ENCODE measurements at places on chromosomes 7 and 10.

GRCh38 chr7:93861325-93861949 lies 29.1 kb downstream of the TFPI2 start:
- no peak for DNase-seq

- DNase-seq = no peak
Measured at GRCh38 chr10:117544004-117544701, 1.6 kb downstream of the EMX2 start.

- DNase-seq = no peak
Measured at GRCh38 chr10:29588629-29589421, 45.9 kb downstream of the SVIL start.

- DNase-seq = no peak
Measured at GRCh38 chr7:149317496-149317895, 55.5 kb downstream of the ZNF783 start.

- no peak for DNase-seq
Measured at GRCh38 chr10:79433324-79434222, 11.9 kb downstream of the ZCCHC24 start.

- no peak for DNase-seq
Measured at GRCh38 chr7:55307123-55307916, 57.8 kb upstream of the LANCL2 start.

- DNase-seq = no peak
Measured at GRCh38 chr7:51016546-51016945, 233.8 kb upstream of the GRB10 start.

GRCh38 chr10:2120746-2121145 lies 383.4 kb upstream of the ADARB2 start:
- DNase-seq = no peak

DNA sequence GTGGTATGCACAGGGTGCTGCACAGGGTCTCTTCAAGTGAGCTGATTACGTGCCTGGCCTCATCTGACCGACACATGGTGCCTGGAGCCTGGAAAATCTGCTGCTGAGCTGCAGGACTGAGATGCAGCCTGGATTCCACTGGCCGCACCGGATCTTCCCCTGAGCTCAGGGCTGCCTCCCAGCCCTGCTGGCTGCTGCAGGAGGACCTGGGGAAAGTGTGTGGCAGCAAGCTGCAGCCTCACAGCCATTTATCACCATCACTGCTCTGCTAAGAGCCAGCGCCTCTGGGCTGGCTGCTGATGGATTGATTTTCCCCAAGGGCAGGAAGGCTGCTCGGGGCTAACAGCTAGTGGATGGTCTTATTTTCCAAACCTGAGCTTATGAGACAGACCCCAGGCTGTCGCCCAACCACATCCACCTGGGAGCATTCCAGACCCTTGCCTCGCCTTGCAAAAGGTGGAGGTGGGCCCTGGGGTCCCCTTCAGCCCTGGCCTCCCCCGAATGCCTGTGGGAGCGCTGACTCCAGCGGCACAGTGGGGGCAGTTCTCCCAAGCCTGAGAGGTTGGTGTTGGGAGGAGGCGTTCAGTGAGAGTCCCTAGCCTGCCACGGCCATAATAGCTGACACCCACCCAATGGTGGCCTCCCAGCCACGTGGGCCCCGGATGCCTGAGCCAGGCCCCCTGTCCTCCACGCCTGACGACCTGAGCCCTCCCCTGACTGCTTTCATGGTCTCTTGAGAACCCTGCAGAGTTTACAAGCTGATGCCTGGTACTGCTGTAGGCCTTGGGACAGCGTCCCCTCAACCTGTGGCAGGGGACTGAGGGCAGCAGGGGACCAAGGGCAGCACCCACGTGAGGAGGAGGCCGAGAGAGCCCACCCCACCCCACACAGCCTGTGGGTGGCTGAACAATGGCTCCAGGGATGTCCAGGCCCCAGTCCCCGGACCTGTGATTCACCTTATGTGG lies 38.2 kb downstream of the STK32C start:
- DNase-seq = no peak

GRCh38 chr10:62613424-62613823 lies 191.1 kb upstream of the ADO start:
- no peak for DNase-seq

GRCh38 chr10:102327002-102327401 lies 68.5 kb upstream of the NFKB2 start:
- no peak for DNase-seq

GRCh38 chr7:13433946-13434345 lies 555.5 kb downstream of the ETV1 start:
- no peak for DNase-seq

- no peak for DNase-seq
Measured at GRCh38 chr7:70116244-70116643, 518.0 kb downstream of the AUTS2 start.

- DNase-seq = no peak
Measured at GRCh38 chr7:111852081-111852480, 289.8 kb upstream of the IMMP2L start.

DNA sequence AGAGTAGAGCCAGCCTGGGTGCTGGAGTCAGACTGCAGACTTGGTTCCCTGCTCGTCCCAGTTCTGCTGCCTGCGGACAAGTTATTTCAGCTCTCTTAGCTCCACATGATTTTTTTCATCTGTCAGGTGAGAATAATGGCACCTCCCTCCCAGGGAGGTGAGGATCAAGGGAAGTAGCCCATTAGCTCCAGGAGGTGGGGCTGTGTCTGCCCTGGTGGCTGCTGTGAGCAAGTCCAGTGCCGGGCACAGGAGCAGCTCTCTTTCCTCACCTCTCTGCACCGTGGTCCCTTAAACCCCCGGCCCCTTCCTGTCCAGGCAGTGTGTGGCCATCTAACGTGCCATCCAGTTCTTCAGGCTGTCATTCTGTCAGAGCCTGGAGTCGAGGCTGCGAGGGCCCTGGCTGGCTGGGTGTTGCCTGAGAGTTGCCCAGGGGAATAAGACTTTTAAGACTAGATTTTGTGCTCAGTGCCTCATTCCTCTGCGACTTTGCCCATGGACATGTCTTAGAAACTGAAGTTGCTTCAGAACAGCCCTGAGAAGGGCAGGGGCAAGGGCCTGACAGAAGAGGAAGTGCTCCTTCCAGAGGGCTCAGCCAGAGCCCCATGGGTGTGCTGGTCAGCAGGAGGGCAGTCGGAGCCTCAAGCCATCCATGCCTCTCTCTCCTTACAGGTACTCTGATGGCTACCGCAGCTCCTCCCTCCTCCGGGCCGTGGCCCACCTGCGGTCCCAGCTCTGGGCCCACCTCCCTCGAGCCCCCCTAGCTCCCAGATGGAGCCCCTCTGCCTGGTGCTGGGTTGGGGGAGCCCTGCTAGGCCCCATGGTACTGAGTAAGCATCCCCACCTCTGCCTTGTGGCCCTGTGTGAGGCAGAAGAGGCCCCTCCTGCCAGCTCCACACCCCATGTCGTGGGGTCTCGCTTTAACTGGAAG lies 5.0 kb downstream of the ABCB8 start:
- DNase-seq = no peak

Data from stimulated activated CD8-positive, alpha-beta memory T cell treated with anti-CD3 and anti-CD28 coated beads, Interleukin-7, amount 100 ng/mL, for 1 hour (primary cell).